ENCODE measurements at places on chromosomes 13 and 19.

DNA sequence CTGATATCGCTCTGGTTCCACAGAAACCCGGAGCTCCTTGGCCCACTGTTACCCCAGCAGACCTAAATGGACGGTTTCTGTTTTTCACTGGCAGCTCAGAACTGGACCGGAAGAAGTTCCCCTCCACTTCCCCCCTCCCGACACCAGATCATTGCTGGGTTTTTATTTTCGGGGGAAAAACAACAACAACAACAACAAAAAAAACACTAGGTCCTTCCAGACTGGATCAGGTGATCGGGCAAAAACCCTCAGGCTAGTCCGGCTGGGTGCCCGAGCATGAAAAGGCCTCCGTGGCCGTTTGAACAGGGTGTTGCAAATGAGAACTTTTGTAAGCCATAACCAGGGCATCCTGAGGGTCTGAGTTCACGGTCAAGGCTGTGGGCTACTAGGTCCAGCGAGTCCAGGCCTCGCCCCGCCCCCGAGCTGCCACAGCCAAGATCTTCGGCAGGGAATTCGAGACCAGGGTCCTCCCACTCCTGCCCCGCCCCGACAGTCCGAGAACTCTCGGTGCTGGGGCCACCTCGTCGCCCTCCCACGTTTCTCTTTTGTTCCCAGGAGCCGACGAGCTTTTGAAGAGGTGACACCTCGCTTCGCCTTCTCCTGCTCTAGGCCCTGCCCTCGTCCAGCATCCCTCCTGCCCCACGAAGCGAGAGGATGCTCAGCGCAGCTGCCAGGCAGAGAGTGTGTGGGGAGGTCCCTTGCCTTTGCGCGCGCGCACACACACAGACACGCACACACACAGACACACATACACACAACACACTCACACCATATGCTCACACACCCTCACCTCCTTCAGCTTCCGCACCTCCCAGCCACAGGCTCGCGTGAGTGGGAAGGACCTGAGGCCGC is 8.8 kb downstream of the ZIC2 start:
- no peak for DNase-seq

DNA sequence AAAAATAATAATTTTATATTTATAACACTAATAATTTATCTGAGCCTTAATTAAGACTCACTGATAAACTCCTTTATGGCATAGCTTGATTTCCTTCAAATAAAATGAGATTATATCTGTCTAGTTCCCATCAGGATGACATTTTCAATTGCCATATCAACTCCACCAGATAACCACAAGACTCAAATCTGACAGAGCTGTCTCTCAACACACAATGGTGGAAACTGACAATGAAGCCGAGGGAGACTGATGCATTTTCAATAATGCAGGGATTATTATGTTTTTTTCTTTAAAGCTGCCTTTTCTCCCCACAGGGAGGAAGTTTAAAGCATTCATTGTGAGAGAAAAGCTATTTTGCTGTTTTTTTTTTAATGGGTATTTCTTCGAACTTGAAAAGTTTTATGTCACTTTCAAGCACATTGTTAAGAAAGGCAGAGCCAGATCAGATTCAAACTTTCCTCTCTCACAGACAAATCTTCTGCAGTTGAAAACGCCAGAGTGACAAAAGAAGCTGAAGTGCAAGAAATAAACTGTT is 1326.9 kb upstream of the MIR17HG start:
- DNase-seq, result no peak

DNA sequence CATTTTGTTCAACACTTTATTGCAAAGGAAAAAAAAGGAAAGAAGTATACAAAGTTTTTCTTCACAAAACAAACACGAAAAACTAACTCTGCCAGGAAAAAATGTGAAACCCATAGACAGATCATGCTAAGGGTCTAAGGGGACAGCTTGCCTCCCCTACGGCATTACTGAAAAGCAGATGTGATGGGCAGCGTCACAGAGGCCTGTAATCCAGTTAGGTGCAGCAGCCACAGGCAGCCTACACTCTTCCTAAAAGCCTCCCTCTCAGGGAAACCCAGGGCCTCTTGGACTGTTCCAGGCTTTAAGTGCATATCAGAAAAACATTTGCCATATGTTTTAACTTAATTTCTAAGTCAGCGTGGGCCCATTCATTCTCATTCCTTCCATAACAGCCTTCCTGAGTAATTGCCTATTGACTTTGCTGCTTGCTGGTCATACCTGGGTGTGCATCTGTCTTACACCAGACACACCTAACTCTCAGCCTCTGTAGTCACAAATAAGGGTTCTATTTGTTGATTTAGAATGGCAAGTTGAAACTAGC is 135.7 kb upstream of the SERP2 start:
- no peak for DNase-seq

GRCh38 chr19:27676334-27676733 is 1536.6 kb downstream of the UQCRFS1 start:
- DNase-seq, result no peak

DNA sequence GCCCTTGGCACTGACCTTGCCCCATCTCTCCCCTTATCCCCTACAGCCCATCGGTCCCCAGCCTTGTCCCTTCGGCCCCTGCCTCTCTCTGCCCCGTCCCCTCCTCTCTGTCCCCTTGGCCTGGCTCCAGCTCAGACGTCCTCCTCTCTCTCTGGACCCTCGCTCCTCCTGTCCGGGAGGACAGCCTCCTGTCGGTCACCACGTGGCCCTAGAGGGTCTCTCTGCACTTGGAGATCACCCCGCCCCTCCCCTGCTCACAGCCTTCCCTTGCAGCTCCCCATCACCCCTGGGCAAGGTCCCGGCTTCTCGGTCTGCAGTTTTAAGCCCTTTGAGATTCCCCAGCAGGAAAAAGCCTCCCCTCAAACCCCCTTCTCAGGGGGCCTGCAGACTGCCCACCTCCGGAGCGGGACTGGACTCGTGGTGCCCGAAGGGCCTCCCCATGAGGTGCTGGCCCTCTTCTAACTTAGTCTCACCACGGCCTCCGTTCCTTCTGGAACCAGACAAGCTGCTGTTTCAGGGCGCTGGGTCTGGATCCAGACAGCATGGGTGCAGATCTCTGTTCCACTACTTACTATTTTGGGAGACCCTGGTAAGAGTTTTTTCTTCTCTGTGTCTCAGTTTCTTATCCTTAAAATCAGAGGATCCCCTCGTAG is 3.3 kb upstream of the KLK15 start:
- DNase-seq, result no peak

DNA sequence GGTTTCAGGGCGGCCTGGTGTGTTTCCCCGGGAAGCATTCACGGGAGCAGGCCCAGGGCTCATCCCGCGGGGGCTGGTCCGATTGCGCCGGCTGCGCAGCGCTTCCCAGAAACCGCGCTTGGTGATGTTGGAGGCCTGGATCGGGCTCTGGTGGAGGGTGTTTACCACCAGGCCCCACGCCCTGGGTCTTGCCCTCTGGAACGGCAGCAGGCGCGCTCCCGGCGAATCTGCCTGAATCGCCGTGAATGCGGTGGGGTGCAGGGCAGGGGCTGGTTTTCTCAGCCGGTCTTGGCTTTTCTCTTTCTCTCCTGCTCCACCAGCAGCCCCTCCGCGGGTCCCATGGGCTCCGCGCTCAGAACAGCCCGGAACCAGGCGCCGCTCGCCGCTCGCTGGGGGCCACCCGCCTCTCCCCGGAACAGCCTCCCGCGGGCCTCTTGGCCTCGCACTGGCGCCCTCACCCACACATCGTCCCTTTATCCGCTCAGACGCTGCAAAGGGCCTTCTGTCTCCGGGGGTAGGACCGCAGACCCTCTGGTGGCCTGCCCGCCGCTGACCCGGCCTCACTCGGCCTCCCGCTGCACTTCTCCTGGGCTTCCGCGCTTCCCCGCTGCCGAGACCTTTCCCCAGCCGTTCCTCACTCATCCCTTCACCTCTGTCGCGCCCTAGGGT is 69.4 kb upstream of the GJB6 start:
- DNase-seq, result no peak

DNA sequence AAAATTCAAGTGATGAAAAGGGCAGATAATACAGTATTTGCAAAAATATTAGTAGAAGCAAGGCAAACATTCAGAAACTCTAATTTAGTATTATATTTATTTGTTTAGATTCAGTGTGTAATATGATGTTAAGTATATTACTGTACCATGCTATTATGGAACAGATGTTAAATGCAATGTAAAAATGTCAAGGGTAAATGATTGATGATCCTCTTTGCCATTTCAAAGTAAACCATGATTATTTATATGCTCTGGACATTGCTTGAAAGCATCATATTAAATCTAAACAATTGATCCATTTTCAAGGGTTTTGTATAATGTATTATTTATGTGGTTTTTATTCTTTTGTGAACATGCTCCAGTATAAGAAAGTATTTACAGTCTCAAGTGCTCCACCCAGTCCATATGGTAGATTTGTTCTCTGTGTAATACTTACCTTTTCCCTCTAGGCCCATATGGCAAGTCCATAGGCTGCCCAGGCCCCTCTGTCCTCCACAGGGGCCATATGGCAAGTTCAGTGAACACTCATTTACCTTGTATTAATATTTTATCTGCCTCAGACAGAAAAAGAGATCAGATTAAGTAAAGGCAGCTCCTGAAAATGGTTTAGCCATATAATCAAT is 353.5 kb downstream of the DACH1 start:
- no peak for DNase-seq

- no peak for DNase-seq
These were observed 171.4 kb downstream of the SUCLA2 start for GRCh38 chr13:47829690-47830089.

GRCh38 chr13:95644601-95645052 is at the start of gene DZIP1:
Gene DZIP1 (minus strand): TSS chr13:95644706. CDS start chr13:95642029, 2,677 bp downstream.
- no peak for DNase-seq

DNA sequence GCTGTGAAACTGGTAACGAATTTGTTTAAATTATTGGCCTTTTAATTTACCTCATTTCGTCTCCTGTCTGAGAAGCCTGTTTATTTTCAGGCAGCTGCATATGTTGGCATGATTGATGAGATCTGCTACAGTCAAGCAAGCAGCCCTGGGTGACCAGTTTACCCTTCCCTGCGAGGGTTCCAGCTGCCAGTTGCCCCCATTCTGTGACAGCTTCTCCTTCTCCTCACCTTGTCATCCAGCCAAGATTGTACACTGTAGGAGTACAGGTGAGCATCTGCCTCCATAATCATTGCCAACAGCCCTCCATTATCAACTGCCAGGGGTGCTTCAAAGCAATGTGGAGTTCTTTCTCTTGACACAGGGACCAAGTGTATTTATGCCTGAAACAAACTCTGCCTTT is 1979.9 kb upstream of the PRR20A start:
- DNase-seq, result no peak

GRCh38 chr13:105327581-105328126 is 1207.8 kb downstream of the EFNB2 start:
- no peak for DNase-seq

DNA sequence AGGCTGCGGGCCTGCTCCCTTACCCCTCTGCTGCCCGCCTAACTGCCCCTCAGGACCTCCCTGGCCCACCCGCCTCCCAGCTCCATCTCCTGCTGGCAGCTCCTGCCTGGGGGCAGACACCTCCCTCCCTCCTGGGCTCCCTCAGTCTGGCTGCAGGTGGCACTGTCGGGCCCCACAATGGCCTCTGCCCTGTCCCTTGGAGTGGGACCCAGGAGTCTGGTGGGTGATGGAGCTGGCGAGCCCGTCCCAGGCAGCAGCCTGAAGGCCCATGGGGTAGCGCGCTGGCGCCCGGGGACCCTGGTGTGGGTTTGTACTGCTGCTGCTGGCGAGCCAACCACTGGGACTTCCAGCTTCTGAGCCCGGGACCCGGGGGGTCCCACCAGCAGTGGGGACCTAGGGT is 83.6 kb downstream of the KDM4B start:
- no peak for DNase-seq

- DNase-seq, result no peak
These were observed 839 bp downstream of the ESD start for GRCh38 chr13:46796129-46796514.

- no peak for DNase-seq
These were observed 331.3 kb downstream of the NDFIP2 start for GRCh38 chr13:79812070-79812850.

- no peak for DNase-seq
These were observed 28.4 kb downstream of the C19orf81 start for GRCh38 chr19:50677636-50678035.

DNA sequence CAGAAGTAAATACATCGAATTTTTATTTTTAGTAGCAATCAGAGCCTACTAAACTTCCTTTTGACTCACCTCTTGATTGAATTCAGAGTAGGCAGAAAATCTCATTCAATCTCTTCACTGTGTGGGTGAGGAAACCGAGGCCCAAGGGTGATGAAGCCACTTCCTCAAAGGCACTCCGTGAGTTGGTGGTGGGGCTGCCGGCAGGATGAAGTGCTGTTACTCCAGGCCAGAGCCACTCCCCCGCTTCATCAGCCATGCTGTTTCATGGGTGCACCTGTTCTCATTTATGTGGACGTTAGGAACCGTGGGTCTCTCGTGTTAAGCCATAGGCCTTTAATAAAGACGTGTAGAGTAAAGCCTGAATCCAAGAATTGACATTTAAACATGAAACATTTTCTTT is 13.2 kb downstream of the ING1 start:
- peak; percentile 30 for DNase-seq
